ENCODE measurements at places on chromosomes 1 and 21.

DNA sequence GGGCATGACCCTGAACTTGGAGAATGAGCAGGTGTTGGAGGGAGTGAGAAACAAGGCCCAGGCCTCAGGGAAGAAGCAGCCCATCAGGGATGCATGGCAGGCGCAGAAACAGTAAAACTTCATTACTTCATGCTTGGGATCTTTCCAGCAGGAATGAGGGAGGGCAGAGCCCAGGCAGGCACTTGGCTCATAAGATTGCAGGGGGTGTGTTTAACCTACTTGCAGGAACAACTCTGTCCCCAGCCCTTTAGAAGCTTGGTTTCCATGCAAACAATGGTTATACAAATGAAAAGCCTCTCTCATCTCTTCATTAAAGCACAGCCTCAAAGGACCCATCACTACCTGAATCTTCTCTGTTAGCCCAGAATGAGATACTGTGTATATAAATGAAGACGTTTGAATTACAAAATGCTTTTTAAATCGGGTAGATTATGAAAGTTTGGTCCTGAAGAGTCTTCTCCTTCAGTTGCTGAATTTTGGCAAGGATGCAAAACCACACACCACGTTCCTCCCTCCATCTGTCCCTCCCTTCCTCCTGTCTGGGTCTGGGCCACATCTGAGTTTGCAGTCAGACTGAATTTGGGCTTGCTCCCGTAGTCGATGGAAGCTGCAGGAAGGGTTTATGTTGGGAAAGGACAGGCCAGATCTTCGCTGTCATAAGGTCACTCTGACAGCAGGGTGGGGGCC is 154.4 kb upstream of the KLHDC7A start:
- DNase-seq, result no peak

- no peak for DNase-seq
These were observed 481.5 kb upstream of the ZRANB2 start for GRCh38 chr1:71562298-71562697.

GRCh38 chr1:200267937-200268336 is 141.9 kb downstream of the ZNF281 start:
- DNase-seq, result no peak

DNA sequence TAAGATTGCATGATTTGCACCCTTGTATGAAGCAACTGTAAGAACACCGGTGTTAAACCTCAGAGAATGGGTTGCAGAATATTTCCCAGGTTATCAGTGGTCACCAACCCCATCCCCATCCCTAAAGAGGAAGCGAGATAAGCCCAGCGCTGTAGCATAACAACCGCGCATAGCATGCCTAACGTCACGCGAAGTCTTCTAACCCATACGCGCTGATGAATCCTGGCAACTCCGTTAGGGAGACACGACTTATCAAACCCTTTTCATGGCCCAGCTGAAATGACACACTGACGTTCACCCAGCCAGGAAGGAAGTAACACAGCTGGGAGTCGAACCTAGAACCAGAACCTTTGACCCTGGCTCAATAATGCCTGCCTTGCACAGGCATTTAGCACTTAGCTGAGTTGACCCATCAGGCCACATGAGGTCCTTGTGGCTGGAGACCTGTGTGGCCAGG is 24.2 kb downstream of the TMEM51 start:
- no peak for DNase-seq

DNA sequence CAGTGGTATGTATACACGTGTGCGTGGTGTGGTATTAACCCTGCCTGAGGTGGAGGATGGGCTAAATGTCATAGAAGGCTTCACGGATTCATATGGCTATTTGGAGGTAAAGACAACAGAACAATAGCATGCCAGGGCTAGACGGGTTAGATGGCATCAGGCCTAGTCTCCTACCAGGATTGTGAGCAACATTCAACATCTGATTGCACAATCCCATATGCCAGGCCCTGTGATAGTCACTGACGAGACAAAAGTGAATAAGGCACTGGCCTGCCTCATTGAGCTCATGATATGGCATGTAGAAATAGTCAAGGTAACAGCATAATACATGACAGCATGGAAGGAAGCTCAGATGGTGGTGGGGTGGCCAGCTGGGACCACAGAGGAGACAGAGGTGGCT is 167.1 kb upstream of the BEND5 start:
- no peak for DNase-seq

- no peak for DNase-seq
These were observed 2.5 kb upstream of the LINGO4 start for GRCh38 chr1:151807766-151808165.

- no peak for DNase-seq
These were observed 31.7 kb upstream of the CAMTA1 start for GRCh38 chr1:6753320-6754140.

DNA sequence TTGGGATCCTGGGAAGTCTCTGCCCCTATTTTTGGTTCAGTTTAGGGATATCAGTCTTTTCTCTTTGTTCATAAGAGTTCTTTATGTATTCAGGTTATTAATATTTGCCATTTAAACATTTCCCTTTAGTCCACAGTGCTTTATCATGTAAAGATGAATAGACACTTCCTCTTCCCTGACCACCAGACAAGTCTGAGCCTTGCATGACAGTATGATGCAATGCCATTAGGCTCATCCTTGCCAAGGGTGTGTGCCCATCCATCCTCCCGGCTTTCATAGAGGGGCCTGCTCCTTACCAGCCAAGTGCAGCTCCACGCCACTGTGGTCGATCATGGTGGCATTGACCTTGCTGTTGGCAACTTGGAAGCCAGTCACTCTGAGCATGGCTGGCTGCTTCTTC is 52.1 kb downstream of the ZSCAN20 start:
- DNase-seq, result no peak

DNA sequence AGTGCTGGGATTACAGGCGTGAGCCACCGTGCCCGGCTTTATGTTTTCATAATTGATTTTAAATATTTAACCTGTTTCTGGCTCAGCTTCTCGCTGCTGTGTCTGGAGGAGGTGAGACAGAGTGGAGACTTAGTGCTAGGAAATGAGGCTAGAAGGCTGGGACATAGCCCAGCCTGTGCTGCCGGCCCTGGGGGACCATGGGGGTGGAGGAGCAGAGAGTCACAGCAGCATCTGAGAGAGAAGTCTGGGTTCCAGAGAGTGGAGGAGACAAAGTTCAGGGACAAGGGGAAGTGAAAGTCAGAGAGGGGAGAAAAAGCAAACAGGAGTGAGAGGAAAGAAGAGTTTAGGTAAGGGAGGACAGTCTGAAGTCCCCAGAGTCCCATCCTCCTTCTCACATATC is 71.9 kb downstream of the LHX9 start:
- DNase-seq, result no peak

DNA sequence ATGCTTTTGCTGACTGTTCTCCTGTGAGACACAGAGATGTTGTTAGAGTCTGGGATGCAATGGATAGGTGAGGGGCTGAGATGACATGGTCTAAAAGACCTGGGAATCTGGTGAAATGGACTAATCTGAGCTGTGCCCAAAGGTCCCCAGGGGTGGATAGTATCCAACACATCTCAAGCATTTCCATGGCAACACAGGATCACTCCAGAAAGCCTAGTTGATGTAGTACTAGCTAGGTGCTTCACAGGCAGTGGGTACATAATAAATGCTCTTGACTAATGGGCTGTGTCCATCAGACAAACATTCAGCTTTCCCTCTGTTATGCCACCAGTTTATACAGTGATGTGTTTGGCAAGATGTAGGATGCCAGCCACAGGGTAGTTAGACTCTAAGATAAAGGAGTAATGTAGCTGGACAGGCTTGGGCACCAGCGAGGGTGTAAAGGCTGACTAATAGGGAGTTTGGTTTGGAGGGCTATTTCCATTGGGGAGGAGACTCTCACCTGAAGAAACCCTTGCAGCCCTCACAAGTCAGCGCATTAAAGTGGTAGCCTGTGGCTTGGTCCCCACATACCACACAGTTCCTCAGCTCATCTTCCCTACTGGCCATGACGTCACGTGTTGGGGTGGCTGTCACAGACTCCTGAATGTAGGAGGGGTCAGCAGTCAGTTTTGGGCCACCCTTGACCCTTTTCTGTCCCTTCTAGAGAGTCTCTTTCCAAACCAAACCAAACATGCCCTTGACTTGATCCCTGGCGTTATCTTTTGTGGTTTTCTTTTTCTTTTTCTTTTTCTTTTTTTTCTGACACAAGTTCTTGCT is 1.8 kb downstream of the NR1I3 start:
- DNase-seq, result no peak

GRCh38 chr1:10597492-10598388 is 123.0 kb downstream of the PEX14 start:
- no peak for DNase-seq

DNA sequence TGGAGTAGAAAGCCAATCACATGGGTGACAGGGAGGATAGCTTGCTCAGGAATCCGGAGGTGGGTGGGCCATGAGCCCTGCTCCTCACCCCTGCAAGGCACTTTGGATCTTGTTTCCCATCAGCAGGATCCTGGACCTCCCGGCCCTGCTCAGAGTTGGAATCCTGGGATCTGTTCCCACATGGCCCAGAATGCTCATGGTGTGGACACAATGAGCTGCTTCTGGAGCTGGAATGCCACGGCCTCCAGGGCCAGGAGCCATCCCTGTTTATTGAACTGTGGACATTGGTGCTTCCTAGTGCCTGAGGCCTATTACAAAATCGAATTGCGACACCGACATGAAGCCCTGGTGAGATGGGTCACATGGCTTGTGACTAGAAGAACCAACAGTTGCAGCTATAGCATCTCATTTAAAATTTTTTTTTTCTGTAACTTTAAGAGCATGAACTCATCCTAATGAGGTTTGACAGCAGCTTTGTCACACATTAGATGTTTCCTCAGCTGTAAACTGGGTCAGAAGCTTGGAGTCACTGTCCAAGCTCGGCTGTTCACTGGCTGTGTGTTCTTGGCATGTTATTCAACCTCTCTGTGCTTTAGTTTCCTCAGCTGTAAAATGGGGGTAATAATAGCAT is 40.4 kb upstream of the GOLT1A start:
- no peak for DNase-seq

DNA sequence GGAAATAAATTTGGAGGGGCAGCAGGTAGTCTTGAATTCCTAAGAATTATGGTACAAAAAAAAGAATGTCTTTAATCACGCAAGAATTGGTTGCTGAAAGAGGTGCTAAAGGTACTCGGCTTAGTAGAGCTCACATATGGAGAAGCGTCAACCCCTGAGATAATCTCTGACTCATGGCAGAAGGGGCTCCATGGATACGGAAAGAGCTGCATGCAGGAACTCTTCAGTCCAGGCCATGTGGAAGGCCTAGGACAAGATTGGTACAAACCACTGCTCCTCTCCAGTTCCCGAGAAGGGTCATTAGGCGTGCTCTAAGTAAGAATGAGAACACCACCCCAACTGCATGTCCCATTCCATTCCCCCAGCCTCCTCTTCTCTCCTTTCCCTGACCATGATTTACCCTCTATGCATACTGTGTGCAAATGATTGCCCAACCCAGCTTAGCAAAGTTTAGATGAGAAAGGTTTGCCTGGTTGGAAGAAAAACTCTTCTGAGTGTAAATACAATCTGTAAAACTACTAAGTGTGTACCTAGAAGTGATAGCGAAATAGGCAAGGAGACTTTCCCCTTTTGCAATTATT is 10.9 kb downstream of the GJA8 start:
- no peak for DNase-seq

- no peak for DNase-seq
These were observed 18.4 kb upstream of the INPP5B start for GRCh38 chr1:37965301-37965700.

- no peak for DNase-seq
These were observed 4.9 kb downstream of the C1orf198 start for GRCh38 chr1:230863449-230863848.

- no peak for DNase-seq
These were observed 113.0 kb downstream of the OSBPL9 start for GRCh38 chr1:51729824-51730301.

- no peak for DNase-seq
These were observed 112.1 kb downstream of the TLR5 start for GRCh38 chr1:223030871-223031400.

DNA sequence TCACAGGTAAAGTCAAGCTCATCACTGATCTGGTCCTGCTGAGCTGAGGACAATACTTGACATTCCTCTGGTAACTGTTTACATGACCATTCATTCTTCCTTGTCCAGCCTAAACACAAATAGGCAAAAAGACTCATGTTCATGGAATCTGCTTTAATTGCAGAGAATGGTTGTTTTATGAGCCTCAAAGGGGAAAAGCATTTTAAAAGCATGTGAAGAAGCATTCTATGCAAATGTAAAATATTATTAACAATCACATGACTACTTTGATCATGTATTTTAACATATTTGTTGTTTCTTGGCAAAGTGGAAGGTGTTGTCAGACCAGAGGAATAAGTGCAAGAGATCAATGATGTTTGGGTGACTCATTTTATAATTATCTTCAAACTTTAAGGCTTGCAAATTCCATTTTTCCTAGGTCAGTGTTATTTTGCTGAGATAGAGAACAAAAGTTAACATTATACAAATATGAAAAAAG is 133.7 kb downstream of the RUNX1 start:
- no peak for DNase-seq

GRCh38 chr1:22738522-22738921 is 27.9 kb downstream of the EPHB2 start:
- no peak for DNase-seq

DNA sequence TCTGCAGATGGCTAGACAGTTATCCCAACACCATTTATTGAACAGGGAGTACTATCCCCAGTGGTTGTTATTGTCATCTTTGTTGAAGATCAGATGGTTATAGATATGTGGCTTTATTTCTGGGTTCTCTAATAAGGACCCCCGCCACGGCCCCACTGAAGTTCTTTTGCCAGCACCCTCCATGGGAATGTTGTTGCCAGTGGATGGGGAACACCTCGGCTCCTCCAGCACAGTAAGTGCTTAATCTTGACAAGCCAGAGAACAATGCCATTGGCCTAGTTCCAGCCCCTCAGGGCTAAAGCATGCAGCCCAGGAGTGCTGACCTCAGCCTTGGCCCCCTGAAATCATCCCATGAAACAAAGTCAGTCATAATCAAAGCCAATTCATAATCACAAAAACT is 337.6 kb downstream of the AGBL4 start:
- no peak for DNase-seq

- DNase-seq, result no peak
These were observed 57.4 kb downstream of the ARID4B start for GRCh38 chr1:235270625-235271024.

GRCh38 chr1:59378621-59379370 is 81.9 kb downstream of the FGGY start:
- DNase-seq, result no peak
